Dorsolateral prefrontal cortex (tissue), 122 donors: ENCODE measurements at places on chromosomes 7 and 10.
A peak's percentile ranks its signal among the peaks of the same experiment; 100 is the strongest.

GRCh38 chr7:157306846-157307838 lies 29.7 kb upstream of the DNAJB6 start:
- DNase-seq, result no peak

DNA sequence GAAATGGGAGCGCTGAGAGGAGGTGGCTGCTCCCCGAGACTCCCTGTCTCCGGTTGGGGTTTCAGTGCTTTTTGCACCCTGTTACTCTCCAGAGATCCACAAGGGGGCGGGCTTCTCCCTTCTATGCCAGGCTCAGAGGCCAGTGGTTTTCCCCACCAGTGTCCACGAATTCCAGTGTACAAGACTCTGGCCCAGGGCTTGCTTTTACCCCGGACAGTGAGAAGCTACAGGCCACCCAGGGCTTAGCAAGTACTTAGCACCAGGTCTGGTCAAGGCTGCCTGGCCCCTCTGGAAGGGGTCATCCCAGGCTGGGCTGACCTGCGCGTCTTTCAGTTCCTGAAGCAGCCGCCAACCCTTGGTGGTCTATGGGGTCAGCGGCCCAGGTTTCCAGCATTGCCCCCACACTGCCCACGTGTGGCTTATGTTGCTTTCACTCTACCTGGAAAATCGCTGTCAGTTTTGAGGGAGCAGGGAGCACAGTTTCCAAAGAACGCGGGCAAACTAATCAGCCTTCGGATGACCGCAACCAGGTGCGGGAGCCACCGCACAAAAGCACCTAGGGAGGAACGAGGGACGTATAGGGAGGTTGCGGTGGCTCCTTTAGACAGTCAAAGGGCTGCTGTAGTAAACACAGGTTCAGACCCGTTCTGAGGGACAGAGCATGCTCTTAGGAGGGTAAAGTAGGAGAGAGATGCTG lies 6.8 kb downstream of the CYP26A1 start:
- DNase-seq, result peak; percentile 72

GRCh38 chr10:71372882-71373495 lies 23.7 kb upstream of the CDH23 start:
- DNase-seq, result no peak

DNA sequence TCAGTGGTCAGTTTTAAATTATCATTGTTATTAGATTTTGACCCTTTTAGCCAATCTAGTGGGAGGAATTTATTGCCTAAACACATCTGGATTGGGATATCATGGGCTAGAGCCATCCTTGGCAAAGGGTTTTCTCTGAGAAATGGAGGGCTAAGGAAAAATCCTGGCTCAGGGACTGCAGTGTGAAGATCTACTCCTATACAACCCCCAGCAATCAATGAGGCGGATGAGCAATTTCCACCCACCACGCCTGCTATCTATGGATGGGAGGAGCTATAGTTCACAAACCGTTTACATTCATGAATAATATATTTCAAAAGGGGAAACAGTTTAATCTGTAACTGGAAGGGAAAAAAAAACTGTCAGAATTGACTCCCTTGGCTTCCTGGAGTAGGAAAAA lies 2.7 kb downstream of the CAV1 start:
- DNase-seq, result no peak

DNA sequence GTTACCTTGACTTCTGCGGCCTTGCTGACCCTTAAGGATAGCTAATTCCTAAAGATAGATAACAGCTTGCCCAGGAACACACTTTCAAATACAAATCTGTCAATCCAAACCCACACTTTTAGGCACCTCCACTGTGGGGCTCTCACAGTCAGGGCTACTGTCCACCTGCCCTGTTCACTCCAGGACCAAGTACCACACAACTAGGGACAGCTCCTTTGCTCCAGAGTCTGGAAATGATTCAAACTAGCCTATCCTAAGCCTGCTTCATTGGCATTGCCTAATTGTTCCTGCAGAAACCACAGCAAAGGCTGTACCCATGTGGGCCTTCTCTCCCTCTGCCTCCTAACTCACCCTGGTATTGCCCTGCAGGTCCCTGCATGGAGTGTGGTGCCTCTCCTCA lies 538.9 kb upstream of the IGFBP3 start:
- DNase-seq, result no peak

DNA sequence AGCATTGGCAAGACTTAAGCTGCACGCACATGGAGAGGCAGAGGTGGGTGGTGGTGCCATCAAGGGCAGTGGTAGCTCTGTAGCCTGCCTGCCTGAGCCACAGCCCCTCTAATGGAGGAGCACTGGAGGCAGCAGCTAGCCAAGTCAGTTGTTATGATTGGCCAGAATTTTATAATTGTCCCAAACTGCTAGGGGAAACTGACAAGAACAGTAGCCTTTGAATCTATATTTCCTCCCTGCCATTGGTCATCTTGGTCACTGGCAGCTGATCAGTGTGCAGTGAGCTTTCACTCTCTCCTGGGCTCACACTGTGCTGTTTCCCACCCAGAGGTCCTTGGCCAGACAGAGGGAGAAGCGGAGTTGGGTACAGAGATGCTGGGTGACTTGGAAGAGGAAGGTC lies 9.6 kb upstream of the ZNF783 start:
- no peak for DNase-seq

- DNase-seq, result no peak
Measured at GRCh38 chr10:125134483-125134848, 25.9 kb downstream of the CTBP2 start.

DNA sequence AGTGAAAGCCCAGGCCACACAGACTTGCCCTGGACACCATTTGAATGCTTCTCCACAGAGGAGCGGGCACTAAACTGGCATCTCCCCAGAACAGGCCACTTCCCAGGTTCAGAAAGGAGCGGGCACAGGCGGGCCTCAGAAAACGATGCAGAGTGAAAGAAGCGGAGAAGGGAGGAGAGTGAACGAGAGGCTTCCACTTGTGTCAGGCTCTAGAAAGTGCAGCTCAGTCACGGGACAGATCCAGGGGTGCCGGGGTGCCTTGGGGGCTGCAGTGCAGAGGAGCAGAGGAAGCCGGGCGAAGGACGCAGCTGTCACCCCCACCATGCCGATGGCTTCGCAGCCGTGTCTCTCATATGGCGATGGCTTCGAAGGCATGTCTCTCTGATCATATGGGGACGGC lies 26.1 kb upstream of the PRKAR1B start:
- no peak for DNase-seq

DNA sequence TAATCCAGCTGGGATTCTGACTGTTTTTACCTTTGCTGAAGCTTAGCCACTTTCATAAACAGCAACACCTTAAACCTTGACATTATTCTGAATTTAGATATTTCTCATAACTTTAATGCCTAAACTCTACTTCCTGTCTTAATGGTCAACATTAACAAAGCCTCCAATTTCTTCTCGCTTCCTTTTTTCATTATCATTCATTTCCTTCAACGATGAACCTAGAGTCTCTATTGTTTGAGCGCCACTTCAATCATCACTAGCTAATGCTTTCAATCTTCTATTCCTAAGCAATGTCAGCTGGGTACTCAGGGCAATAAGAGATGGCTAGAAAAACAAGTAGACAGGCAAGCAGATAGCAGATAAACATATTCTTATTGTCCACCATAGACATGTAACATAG lies 96.6 kb upstream of the TMEM196 start:
- no peak for DNase-seq

DNA sequence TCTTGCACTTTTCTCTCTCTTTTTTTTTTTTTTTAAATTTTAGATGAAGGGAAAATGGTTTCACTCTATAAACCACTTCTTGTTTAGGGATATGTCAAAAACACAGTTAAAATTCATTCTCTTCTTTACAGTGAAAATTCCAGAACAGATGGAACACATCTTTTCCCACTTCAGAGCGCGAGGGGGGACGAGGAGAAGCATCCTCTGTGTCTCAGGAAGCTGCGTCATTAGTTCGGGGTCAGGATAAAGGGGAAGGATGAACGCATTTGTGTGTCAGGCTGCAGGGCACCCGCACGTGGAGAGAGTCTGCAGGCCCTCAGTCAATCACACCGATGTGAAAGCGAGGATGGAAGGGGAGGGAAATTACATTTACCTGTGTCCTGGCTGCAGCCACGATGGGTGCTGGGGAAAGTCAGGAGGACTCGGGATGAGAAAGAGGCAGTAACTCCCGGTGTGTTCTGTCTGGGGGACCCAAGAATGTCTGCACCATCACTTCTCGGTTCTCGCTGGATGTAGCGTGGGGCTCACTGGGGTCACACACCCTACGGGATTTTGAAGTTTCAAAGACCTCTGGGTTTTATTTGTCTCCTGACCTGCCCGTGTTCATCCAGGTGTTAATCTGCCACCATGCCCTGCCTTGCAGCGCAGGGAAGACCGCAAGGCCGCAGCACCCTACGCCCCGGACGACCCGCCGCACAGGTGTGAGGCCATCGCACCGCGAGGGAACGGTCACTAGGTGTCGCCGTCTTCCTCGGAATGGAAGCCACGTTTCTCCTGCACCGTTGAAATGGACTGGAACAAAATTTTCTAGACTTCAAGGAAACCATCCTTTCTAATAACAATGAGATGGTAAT lies 66.7 kb upstream of the PITRM1 start:
- DNase-seq, result peak; percentile 71

- DNase-seq, result peak; percentile 14
Measured at GRCh38 chr10:100979791-100980272, 7.5 kb downstream of the MRPL43 start.

DNA sequence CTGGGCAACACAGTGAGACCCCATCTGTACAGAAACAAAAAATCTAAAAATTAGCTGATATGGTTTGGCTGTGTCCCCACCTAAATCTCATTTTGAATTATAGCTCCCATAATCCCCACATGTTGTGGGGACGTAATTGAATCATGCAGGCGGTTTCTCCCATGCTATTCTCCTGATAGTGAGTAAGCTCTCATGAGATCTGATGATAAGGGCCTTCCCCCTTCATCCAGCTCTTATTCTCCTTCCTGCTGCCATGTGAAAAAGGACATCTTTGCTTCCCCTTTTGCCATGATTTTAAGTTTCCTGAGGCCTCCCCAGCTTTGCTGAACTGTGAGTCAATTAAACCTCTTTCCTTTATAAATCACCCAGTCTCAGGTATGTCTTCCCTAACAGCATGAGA lies 136.5 kb downstream of the SFMBT2 start:
- no peak for DNase-seq

DNA sequence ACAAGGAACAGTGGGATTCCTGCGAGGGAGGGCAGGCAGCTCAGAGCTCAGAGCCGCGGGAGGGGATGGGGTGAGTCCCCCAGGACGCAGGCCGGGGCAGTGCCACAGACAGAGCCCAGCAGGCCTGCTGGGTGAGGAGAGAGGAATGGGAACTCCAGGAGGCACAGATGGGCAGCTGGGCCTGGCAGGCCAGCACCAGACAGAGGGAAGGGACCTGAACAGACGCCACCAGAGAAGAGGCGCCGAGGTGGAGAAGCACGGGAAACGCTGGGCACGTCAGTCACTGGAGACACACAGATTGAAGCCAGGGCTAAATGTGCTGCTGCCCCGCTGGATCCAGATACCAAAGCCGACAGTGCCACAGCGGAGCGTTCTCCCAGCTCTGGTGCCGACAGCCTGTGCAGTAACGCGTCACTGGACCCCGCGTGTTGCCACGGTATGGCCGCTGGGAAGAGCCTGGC lies 225.8 kb downstream of the MAD1L1 start:
- DNase-seq, result no peak

DNA sequence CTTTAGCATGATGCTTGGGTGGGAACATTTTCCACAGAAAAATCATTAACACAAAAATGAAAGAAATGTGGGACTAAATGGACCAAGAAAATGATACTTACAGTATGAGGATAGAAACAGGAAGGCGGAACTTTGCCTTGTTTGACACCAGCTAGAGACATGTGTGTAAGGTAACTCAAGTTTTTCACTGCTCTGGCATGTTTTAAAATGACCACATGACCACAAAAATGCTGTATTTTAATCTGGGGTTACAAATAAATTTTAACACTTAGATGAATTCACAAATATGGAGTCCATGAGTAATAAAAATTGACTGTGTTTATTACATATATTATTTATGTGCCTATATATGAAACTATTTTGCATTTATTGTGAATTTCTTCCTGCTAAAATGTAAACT lies 100.9 kb upstream of the PHYHIPL start:
- DNase-seq, result no peak
